ENCODE measurements at places on chromosomes 5 and 9.

DNA sequence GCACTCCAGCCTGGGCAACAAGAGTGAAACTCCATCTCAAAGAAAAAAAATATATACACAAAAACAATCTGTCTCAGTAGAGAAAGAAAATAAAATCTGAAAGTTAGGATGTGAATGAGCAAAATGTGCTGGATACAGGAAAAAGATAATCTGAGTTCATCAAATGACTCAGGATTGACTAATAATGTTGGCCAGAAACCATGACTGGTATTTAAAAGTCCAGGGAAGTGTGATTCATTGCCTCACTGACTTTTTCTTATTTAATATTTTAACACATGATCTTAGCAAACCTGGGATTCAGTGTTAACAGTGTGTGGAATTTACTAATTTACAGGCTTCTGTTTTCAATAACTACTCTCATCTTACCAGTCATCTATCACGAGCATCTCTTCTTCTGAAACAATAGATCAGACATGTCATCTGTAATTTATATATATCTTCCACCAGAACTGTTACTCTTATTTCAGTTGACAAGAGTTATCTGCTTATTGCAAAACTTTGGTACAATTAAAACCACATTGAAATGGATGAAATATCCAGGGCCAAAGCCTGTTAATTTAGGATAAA, 256.7 kb downstream of the CDH12 start:
- no peak for DNase-seq

DNA sequence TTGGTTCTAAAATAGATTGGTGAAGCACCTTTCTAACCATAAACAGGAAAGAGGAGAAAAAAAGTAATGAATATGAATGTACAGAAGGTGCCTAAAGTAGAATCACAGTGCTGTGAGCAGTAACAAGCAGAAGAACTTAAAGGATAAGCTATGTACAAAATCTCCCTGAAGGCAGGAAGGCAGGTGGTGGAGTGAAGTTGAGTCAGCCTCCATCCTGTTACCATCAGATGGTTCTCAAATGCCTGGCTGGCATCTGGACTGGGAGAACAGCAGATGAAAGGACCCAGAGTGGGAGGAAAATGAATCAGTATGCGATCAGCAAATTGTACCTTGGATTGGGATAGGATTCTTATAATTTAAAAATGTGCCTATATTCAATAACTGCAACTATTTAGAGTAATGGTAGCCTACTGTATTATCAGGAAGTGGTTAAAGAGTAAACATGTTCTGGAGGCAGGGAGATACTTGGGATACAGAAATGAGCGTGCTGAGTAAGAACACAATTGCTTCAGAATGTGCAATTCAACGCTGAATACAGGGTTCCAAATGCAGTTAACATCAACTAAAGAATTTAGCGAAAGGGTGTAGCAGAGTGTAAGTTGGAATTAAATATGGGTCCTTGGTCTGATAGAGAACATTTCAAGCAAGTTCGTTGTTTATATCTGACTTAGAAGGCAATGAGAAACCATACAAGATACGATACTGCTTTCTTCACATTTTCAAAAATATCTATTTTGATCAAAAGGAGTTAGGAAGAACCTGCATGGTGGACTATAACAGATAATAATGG, 21.1 kb upstream of the FER start:
- no peak for DNase-seq

DNA sequence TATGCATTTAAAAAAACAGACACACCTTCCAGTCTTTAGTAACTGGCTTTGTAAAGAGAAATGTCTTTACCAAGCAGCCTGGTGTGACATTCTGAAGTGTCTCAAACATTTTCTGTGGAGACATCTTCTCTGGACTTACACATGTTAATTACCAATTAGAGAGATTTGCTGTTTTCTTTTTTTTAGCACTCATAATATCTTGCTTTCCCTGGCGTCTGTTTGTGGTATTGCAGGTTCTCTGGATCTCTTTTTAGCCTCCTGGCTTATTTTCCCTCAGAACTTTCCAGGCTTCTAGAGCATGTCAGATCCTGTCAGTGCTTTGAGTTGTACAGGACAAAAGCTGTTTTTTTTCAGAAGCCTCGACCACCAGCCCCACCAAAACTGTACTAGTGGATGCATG, 92.5 kb downstream of the MSX2 start:
- DNase-seq, result no peak

DNA sequence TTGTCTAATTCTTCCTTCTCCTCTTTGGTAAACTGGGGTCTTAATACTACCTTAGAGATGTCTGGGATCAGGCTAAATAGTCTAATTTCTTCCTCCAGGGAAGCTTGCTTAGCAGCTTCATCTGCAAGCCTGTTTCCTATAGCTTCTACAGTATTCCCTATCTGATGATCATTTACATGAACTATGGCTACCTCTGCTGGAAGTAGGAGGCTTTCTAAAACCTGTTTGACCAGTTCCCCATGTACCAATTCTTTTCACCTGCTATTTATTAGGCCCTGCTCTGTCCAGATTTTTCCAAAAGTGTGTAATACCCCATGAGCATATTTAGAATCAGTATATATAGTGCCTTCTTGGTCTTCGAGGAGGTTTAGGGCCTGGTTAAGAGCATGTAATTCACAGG, 619.8 kb downstream of the HINT1 start:
- DNase-seq, result no peak

- DNase-seq, result no peak
Measured at GRCh38 chr5:108521841-108522506, 140.1 kb upstream of the FBXL17 start.

DNA sequence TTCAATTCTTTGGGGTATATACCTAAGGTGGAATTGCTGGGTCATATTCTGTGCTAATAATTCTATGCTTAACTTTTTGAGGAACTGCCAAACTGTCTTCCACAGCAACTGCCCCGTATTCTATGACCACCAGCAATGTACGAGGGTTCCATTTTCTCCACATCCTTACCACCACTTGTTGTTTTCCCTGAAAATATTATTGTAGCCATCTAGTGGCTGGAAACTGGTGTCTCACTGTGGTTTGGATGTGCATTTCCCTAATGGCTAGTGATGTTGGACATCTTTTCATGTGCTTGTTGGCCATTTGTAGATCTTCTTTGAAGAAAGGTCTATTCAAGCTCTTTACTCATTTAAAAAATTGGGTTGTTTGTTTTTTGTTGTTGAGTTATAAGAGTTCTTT, 30.7 kb downstream of the MSX2 start:
- no peak for DNase-seq

DNA sequence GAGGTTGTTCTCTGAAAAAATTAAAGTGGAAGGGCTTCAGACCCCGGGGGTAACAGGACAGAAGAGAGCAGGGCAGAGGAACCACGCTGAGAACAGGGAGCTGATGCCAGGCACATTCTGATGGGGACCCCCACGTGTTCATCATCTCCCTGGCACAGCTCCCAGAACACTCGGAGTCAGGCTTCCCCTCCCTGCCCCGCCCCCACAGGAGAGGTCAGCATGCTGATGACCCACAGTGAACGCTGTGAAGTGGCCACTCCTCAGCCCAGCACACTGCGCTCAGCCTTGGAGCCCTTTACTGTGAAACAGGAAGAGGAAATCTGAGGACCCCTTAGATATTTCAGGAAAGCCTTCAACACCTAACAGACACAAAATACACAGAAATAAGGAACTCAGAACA, 16.4 kb downstream of the RETREG1 start:
- DNase-seq, result no peak

GRCh38 chr5:95045181-95045965, 239.5 kb downstream of the MCTP1 start:
- no peak for DNase-seq

All from CD4-positive, alpha-beta T cell (primary cell).